ENCODE measurements at places on chromosomes 2 and 18. TPM values are rescaled to one million over a fixed set of nuclear protein-coding genes. Genes with fewer than 3 reads are reported as not detected.

Gene GKN1
- total RNA-seq, result not detected

Gene SERPINB11
- not detected for total RNA-seq

Gene GDF7
- not detected for total RNA-seq

Gene ALKAL2
- not detected for total RNA-seq

Gene LYPD6B
- total RNA-seq, result not detected

Gene RABL2A
- total RNA-seq, result 17.9 TPM

Gene LOXHD1
- 0.25 TPM for total RNA-seq

Gene ASXL2
- 39.3 TPM for total RNA-seq

Gene VAPA
- 124 TPM for total RNA-seq

Gene SERPINB13
- total RNA-seq, result not detected

Gene CRYGB
- not detected for total RNA-seq

Gene FER1L5
- total RNA-seq, result not detected

Gene ACVR1C
- 2.2 TPM for total RNA-seq

Gene INHBB
- not detected for total RNA-seq

Gene MALL
- 0.19 TPM for total RNA-seq

Gene CFAP53
- total RNA-seq, result 0.56 TPM

Gene RESP18
- not detected for total RNA-seq

Gene ITGA4
- 163 TPM for total RNA-seq

Gene C1GALT1C1L
- not detected for total RNA-seq

Gene ADD2
- total RNA-seq, result 19.5 TPM

Gene ACMSD
- not detected for total RNA-seq

Gene LYG1
- total RNA-seq, result 1.3 TPM

Gene ABCB11
- not detected for total RNA-seq

Gene IMPA2
- total RNA-seq, result 18.6 TPM

Gene ZNF385B
- not detected for total RNA-seq

Gene ERBB4
- total RNA-seq, result not detected

Gene KANSL1L
- total RNA-seq, result 5.7 TPM

Gene PIKFYVE
- 32.7 TPM for total RNA-seq

Gene SCN2A
- total RNA-seq, result 0.02 TPM

Gene PGAP1
- 39.0 TPM for total RNA-seq

Gene SLC23A3
- total RNA-seq, result 2.3 TPM

Gene RTP5
- total RNA-seq, result not detected

Gene BMP10
- not detected for total RNA-seq

Gene NPAS2
- 5.6 TPM for total RNA-seq

Gene BOLL
- total RNA-seq, result not detected

Gene RUFY4
- total RNA-seq, result 2.1 TPM

Gene IL1F10
- total RNA-seq, result not detected

Gene TUBA3D
- total RNA-seq, result not detected

Gene CRYGA
- not detected for total RNA-seq

Gene ZNF892
- total RNA-seq, result 4.0 TPM

Gene IL36G
- not detected for total RNA-seq

Gene GPR35
- 4.1 TPM for total RNA-seq

Gene LONRF2
- total RNA-seq, result 0.02 TPM

Gene MC2R
- total RNA-seq, result not detected

Gene SLC11A1
- 0.17 TPM for total RNA-seq

Gene FBXO15
- 0.89 TPM for total RNA-seq

Gene NETO1
- total RNA-seq, result not detected

Gene TXNL1
- 52.9 TPM for total RNA-seq

Gene HADHA
- total RNA-seq, result 117 TPM

Gene SPP2
- total RNA-seq, result not detected

Gene SERPINB5
- not detected for total RNA-seq

Gene GALR1
- total RNA-seq, result not detected

Gene TRIM43
- total RNA-seq, result not detected

Gene FHL2
- 3.6 TPM for total RNA-seq

Gene WDPCP
- 6.3 TPM for total RNA-seq

Gene IL1R1
- total RNA-seq, result 1.3 TPM

Gene TCF4
- 2.4 TPM for total RNA-seq

Gene UGT1A3
- not detected for total RNA-seq
